ENCODE measurements at places on chromosomes 16 and 17. TPM values are rescaled to one million over a fixed set of nuclear protein-coding genes. Genes with fewer than 3 reads are reported as not detected.

DNA sequence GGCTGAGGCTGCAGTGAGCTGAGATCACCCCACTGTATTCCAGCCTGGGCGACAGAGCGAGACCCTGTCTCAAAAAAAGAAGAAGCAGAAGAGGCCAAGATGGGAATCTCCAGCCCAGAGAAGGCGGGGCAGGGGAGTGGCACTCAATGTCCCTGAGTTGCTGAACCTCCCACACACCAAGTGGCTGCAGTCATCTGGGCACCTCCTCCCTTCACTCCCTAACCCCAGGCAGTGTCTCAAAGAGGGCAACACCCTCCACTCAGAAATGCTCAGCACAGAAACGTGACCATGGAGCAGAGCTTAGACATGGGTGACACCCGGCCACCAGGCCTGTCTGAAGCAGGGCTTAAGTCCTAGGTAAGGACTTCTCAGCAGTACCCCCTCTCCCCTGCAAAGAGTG lies 36.3 kb upstream of the BCAR1 start:
- H3K4me1 ChIP-seq = no peaks in the 10 kb centered on the region
- no peak overlapping the region for H3K27ac ChIP-seq

Gene METTL22
- 26.8 TPM for total RNA-seq

Gene DNAH2
- total RNA-seq = 0.62 TPM

DNA sequence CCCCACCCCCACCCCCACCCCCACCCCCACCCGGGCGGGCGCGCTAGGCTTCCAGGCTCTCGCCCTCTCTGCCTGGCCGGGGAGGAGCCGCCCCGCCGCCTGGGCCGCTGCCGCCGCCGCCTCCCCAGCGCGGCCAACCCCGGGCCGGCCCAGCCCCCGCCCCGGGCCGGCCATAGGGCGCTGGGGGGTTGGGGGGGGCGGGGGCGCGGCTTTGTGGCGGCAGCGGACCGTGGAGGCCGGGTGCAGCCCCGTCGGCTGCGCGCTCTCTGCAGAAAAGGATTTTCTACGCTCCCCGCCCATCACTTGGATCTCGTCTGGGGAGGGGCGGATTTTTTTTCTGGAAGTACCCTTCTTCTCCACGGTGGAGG lies 230.9 kb downstream of the MRTFB start:
- peak overlapping the region; percentile 64 for H3K4me3 ChIP-seq
- H3K27ac ChIP-seq = no peak overlapping the region

Gene SLC6A2
- not detected for total RNA-seq
